ENCODE measurements at places on chromosomes 1 and 21.

DNA sequence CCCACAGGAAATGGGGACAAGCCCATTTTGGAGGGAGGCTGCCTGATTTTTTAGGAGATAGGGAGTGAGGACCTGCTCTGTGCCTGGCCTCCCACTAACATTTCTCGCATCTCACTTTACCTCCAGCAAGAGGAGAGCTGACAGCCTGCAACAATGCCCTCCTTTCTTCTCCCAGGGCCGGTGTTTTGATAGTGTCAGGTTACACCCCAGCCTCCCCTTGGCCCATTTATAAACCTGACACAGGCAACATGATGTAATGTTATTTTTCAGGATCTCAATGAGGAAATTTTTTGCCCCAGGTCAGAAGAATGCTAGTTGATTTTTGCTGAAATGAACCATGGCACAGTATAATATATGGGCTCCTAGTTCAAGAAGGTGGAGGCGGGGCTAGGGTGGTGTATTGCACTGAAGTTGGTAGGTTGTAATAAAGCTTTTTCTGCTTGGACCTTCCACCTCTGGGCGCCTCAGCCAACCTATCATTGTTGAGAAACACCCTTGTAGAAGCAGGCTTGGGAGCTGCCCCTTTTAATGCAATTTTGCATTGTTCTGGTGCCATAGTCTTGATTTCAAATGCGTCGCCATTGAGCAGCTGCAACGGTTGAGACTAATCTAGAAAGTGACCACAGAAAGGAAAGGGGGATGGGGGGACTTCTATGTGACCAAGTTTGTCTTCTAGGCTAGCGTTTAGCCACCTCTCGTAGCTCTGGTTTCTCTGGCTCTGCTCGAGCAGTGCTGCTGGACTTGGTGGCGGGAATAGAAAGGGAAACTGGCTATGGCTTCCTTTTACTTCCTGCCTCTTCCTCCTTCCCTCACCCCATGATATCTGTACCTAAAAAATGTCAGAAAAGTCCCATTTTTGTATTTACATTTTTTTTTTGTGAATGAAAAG lies 53.0 kb downstream of the PBX1 start:
- peak; percentile 84 for DNase-seq

DNA sequence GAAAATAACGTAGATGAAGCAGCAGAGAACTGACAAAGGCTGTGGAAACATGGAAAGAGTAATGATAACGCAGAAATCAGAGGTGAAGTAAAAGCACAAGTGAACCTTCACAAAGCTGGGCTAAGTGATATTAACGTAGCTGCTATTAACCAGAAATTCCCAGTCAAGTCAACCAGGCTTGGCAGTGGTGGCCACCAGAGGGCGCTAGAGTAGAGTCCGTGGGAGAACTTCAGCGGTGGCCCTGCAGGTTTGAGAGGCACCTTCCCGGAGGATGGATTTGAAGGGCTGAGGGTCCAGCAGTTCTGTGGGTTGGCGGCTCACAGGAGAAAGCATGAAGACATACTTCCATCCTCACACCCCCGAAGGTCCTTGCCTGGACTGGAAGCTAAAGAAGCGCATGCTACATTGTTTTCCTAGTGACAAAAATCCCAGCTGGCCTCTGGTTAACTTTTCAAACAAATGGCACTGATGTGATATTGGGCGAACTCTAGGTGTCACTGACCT lies 81.7 kb upstream of the ZNF648 start:
- peak; percentile 87 for DNase-seq

- no peak for DNase-seq
Measured at GRCh38 chr1:233572896-233573295, 41.0 kb upstream of the KCNK1 start.

DNA sequence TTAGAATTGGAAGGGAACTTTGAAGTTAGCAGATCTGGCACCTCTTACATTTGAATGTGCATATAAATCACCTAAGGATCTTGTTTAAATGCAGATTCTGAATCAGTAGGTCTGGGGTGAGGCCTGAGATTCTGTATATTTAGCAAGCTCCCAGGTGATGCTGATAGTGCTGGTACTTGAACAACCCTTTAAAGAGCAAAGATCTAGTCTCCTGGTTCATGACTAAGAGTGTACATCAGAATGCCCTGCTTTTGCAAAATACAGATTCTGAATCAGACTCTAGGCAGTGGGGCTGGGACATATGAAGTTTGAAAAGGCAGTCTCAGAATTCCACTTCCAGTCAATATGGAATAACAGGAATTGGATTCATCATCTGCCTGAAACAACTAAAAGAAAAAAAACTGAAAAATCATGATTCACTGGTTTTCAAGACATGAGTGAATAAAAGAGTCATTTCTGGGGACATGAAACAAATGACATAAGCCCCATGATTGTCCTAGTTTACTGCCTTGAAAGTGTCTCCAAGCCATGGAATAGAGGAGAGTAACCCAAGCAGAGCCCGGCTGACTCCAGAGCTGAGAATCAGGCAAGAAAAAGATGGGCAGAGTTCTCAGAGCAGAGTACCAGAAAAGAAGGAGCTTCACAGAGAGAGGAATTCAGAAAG lies 149.6 kb upstream of the SGIP1 start:
- DNase-seq, result no peak

GRCh38 chr21:36728371-36729111 lies 29.6 kb downstream of the SIM2 start:
- no peak for DNase-seq

GRCh38 chr1:53850082-53850673 lies 12.1 kb upstream of the NDC1 start:
- no peak for DNase-seq

- DNase-seq, result no peak
Measured at GRCh38 chr1:114468710-114469468, 42.1 kb downstream of the TRIM33 start.

GRCh38 chr1:228921481-228921880 lies 186.2 kb downstream of the RHOU start:
- no peak for DNase-seq

GRCh38 chr1:201069636-201070035 lies 42.6 kb downstream of the CACNA1S start:
- DNase-seq, result no peak

DNA sequence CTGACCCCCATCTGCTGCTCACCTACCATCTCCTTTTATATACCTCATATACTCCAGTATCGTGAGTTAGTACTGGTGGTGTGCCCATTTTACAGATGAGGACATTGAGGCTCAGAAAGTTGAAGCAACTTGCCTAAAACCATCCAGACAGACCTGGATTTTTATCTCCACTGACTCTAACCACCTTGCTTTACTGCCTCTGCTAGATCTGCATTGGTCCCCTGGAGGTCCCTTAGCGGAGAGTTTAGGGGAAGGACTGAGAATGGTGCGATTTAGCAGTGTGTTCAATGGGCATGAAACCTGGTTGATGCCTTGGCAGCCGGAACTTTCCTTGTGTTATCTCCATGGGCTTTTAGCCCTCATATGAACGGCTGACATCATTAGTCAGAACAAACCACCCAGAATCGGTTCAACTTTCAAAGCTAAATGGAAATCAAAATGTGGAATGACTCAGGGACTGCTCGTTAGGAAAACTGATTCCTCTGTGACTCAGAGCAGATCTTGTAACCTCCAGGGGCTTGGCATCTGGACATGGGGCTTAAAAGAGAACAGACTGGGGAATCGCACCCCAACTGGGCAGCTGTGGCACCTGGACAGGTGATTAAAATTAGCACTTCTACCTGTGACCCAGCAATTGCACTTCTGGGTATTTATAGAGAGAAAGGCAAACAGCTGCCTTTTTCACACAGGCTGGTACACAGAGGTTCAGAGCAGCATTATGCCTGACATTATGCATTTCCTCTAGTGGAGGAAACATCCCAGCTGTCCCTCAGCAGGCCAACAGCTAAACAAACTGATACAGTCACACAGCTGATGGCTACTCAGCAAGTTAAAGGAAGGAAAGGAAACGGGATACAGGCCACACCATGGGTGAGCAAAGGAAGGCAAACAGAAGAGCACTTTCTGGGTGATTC lies 25.3 kb downstream of the TMEM51 start:
- no peak for DNase-seq

GRCh38 chr1:32903991-32904785 lies 3.0 kb upstream of the TMEM54 start:
- no peak for DNase-seq

- no peak for DNase-seq
Measured at GRCh38 chr1:77322061-77322900, 40.5 kb downstream of the AK5 start.

DNA sequence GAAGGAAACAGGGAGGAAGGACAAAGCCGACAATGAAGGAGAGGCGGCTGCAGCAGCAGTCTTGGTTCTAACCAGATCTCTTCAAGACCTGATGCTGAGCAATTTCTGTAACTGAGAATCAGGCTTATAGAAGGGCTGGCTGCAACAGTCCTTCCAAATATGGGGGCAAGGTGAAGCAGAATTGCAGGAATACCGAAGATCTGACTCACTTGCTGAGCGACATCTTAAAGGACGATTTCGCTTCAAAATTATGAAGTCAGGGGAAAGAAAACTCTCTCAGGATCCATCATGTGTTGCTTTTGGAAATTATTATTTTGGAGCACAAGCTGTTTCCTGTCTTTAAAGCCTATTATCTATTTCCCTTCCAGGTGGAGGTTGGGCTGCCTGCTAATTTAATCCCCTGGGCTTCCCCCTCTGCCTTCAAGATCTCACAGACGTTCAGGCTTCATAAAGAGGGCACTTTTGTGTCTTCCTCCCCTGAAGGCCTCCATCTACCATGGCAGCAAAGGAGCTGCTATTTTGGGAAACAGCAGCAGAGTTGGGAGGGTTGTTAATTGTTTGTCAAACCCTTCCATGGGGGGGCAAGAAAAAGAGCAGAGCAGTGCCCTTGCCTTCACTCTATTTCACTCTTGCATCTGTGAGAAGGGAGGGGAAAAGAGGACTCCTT lies 10.8 kb upstream of the IER5 start:
- DNase-seq, result no peak

DNA sequence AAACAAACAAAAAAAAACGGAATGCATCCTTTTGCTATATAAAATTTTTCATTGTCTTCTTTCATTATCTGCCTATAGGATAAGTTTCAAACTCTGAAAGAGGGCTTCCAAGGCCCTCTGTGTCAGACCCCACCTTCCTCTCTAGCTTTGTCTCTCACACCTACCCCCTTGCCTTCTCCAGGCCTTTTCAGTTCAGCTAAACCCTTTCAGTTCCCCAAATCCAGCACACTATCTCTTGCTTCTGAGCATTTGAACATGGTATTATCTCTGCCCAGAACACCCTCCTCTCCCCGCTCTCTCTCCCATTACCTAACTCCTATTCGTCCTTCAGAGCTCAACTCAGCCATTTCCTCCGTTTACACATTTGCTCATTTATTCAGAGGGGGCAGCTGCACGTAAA lies 35.7 kb downstream of the C1orf216 start:
- DNase-seq, result no peak

DNA sequence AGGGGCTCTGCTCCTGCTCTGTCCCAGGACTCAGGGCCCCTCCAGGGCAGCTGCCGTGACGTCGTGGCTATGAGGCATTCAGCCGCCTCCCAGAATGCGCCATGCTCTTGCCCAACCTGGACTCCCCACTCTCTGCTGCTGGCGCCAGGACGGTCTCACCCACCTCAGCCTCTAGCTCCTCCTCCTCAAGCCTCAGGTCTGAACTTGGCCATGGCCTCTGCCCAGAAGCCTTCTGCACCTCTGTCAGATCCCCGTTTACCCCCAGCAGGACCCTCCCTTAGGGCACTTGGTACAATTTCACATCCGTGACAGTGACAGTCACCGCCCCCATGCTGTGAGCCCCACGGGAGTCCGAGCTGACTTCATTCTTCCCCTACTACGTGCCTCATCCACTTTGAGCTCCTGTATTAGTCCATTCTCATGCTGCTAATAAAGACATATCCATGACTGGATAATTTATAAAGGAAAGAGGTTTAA lies 4.9 kb downstream of the CSTB start:
- no peak for DNase-seq

GRCh38 chr1:109631513-109632505 lies 12.2 kb downstream of the AMPD2 start:
- DNase-seq, result no peak

- DNase-seq, result peak; percentile 52
Measured at GRCh38 chr1:32394890-32395432, 720 bp upstream of the BSDC1 start.

- DNase-seq, result no peak
Measured at GRCh38 chr1:246679794-246680177, 44.4 kb upstream of the SCCPDH start.

DNA sequence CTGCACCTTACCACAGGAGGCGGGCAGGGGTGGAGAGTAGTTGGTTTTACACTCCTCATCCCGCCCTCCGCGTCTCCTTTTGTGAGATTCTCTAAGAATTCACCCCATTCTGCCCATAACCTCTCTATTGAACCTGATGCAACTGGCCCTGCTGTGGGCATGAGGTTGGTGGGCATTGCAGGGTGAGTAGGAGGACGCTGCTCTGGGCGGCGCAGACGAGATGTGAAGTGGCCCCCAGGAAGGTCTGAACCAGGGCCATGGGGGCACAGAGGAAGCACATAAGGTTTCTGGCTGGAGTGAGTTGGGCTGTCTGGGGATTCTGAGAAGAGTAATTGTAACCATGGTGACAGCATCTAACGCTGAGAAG lies 8.8 kb downstream of the PADI1 start:
- DNase-seq, result no peak

DNA sequence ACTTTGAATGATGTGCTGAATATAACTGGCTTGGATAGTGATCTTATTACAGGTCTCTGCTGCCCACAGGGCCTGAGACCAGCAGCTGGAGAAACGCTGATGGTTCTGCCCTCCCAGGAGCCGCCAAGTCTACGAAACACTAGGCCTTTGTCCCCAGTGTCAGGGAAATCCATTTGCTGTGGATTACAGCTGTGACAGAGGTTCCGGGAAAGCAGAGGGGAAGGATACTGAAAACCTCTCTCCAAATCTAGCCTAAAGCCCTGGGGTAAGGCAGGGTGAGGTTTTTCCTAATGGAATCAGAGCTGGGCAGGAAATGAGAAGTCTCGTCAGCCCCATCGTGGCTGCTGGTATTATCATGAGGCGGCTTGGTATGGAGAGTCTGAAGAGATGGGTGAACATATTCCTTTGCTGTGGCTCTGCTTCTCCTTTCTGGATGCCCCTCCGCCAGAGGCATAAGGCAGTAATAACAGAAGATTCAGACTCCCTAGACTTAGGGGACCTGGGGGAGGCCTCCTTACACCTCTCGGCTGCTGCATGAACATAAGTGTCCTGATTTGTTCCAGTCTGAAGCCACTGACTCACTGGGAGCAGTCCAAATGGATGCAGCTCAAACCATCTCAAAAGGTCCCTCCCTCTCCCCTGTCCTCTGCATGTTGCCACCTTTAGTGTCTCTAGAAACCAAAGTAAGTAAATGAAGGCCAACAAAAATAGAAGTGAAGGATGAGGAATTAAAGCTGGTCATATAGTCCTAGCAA lies 48.1 kb downstream of the PHC2 start:
- DNase-seq, result no peak

DNA sequence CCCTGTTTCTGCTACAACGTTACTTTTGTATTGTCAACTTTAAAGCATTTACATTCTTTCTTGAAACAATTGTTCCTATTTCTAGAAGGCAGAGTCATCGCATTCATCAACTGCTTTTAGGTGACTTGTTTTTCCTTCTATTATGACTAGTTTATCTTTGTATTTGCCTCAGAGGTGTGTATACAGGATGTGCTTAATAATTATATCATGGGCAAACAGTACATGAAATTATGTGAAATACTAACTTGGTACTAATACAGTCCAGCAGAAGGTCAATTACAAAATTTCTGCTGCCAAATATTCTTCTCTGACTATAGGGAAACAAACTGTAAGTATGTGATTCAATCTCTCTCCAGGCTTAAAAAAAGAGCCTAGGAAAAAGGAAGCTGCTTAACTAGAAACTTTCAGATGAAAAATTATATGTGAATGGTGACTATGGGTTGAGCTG lies 101.6 kb downstream of the C4BPA start:
- DNase-seq, result no peak

Data from HEK293T (cell line).